NCI-H226 (cell line): ENCODE measurements at places on chromosomes 12 and 14.

DNA sequence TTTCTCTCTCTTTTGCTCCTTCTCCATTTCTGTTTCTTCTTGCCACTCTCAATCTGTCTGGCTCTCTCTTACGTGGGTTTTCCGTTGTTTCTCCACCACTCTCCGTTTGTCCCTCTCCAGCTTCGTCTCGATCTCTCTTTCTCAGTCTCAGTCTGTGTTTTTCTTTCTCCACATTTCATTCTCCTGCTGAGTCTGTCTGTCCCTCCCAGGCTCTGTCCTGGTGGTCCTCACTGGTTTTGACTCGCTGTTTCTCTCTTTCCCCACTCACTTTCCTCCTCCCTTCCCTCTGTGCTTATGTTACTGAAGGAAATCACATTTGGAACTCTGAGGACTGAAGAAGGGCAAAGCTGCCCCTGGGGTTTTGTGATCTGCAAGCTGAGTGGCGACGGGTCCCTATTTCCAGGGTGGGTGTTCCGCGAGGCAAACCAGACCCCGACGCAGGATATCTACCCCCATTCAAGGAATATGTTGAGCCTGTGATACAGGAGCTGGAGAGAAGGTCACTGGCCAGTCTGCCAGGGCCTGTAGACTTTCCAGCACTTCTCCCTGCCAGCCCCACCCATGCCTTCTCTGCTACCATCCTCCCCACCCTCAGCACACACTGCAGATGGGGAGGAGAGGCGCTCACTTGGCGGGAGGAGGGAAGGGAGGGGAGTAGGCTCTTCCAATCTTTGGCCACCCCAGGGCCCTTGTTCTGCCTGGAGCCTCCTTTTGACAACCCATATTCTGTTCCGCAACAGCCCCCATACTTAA, 102.7 kb upstream of the MAP1LC3B2 start:
- no peak for DNase-seq

GRCh38 chr12:92740411-92740810, 37.6 kb downstream of the PLEKHG7 start:
- no peak for DNase-seq

DNA sequence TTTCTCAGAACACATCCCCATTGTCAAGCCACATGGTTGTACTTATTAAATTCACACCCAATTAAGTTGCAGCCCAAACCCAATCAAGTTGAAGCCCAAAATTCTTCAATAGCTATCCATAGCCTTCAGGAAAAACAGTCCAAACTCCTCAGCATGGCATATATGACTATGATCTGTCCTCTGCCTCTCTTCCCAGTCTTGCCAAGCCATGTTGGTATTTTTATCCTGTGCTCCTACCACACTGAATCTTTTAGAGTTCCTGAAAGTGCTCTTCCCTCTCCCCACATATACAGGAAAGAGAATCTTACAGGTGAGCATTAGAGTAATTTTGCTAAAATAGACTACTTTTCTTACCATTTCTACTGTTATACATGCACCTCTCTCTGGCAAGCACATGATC, 834.9 kb downstream of the RPS29 start:
- DNase-seq: no peak

DNA sequence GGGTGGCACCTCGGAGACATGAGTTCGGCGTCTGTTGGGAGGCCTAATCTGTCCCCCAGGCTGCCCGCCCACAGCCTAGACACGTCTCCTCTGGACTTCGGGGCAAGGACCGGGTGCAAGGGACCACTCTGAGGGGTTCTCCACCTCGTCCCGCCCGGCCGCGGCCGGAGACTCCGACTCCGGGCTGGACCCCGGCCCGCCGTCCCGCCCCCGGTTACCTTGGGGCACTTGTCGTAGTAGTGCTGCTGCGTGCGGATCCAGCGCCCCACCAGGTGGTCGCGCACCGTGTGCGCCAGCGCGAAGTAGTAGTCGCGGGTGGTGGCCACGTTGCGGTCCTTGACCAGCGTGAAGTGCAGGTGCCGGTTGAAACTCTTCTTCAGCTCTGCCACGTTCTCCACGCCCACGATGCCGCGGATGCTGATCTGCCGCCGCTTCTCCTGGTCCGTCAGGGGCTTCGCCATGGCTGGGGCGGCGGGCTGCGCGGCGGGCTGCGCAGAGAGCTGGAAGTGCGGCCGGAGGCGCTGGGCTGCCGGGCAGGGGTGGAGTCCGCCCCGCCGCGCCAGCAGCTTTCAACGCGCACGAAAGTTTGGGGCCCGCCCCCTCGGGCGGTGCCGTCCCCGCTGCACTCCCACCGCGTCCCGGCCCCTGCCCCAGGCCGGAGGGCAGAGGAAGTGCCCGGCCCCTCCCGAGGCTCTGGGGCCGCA, at the start of gene PYGL:
PYGL (minus strand) TSS at position 541 of the 704 bp plus-strand sequence; CDS start at position 461, 80 bp downstream.
- peak; percentile 82 for DNase-seq

- DNase-seq: peak; percentile 55
These were observed 46.5 kb downstream of the ST8SIA1 start for GRCh38 chr12:22287776-22288621.

- DNase-seq: peak; percentile 60
These were observed 9.6 kb upstream of the NEMF start for GRCh38 chr14:49862089-49862673.

DNA sequence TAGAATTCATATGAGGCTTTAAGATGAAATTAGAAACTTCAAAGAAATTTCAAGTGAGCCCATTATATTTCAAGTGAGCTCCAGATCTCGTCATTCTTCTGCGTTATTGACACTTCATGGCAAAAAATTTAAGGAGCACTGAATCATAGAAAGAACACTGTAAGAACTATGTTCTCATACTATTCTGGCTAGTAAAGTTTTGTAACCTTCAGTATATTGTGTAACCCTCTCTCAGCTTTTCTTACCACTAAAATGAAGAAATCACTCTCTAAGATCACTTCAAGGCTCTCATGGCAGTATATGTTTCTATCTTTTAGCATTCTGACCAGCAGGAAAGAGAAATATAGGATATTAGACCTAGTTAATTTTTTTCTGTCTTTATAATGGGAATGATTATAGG, 6.3 kb downstream of the GPHN start:
- DNase-seq: no peak

DNA sequence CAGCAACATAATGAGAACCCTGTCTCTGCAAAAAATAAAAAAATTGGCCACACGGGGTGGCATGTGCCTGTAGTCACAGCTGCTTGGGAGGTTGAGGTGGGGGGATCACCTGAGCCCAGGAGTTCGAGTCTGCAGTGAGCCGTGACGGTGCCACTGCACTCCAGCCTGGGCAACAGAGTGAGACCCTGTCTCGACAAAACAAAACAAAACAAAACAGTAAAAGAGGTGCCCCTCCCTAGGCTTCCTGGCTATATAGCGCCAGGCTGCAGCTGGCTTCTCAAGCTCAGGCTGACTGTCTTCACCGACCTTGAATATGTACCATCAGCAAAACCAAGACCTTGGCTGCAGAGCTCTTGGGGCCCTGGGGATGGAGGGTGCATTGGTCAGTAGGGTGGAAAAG, 29.4 kb downstream of the TSPAN9 start:
- no peak for DNase-seq

- DNase-seq: no peak
These were observed 194.4 kb upstream of the PPFIA2 start for GRCh38 chr12:81953541-81953940.

DNA sequence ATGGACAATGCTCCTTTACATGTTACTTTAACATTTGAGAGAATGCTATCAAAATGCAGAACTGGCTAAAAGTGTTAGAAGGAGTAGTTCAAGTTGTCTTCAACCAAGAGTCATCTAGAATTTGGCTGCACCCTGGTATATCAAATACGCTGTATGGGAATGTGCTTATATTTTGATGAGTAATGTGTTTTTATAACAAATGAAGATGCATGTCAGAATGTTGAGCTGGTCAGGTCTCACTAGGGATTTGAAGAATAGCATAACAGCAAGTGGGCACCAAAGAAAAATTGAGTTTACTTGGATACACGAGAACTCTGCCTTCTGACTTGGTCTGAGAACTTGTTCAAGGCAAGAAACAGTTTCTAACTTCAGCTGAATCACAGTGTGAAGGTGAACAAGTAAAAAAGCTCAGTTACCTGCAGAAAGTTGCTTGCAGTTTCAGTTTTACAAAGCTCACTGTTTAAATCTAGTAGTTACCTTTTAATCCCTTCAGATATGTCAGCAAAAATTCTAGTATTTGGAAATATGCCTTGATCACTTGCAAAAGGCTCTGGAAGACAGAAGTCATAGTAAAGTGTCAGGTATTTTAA, 82.3 kb downstream of the PDE3A start:
- DNase-seq: no peak

DNA sequence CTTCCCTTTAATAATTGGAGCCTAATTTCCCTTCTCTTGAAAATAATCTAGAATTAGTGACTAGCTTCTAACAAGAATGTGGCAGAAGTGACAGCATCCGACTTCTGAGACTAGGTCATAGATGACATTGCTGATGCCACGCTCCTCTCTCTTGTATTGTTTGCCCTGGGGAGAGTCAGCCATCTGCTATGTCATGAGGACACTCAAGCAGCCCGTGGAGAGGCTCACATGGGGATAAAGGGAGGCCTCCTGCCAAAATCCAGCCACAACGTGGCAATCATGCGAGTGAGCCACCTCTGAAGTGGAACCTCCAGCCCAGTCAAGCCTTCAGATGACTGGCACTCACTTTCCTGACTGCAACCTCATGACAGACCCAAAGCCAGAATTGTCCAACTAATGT, 54.2 kb upstream of the LRRK2 start:
- no peak for DNase-seq

- DNase-seq: peak; percentile 53
These were observed 854.9 kb downstream of the RPS29 start for GRCh38 chr14:48731260-48731659.

DNA sequence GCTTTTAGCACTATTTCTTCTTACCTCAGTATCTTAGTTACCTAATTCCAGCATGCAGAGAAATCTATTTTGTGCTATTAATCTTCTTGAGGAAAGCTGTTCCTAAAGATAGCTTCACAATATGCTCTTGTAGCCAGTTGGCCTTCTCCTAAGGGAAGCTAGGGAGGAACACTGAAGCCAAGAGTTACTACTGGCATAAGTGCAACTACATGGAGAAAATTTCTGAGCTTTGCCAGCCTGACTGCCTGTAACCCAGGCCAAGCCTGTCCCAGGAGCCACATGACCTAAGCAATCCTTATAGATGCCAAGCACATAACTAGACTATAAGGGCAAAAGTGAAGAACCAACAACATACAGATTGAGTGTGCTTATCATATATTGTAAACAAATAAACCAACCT, 890.2 kb downstream of the FLRT2 start:
- no peak for DNase-seq

- DNase-seq: no peak
These were observed 7.4 kb downstream of the WNT1 start for GRCh38 chr12:48985475-48985897.

GRCh38 chr12:92248977-92249376, 103.3 kb upstream of the BTG1 start:
- DNase-seq: no peak

DNA sequence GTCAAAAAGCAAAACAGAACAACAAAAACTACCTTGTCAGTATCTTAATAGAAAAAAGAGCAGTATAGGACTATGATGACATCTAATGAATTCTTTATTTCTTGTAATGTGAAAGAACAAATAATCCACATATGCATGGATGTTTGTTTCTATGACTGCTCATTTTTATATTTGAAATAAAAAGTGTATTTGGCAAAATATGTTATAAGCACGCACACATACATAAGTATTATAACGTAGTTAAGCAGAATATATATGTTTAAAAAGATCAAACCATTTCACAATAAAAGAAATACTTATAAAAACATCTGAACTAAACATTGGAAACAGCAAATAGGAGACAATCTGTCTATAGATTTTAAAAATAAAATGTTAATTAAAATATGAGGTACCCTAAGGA, 74.8 kb downstream of the MIPOL1 start:
- DNase-seq: no peak

DNA sequence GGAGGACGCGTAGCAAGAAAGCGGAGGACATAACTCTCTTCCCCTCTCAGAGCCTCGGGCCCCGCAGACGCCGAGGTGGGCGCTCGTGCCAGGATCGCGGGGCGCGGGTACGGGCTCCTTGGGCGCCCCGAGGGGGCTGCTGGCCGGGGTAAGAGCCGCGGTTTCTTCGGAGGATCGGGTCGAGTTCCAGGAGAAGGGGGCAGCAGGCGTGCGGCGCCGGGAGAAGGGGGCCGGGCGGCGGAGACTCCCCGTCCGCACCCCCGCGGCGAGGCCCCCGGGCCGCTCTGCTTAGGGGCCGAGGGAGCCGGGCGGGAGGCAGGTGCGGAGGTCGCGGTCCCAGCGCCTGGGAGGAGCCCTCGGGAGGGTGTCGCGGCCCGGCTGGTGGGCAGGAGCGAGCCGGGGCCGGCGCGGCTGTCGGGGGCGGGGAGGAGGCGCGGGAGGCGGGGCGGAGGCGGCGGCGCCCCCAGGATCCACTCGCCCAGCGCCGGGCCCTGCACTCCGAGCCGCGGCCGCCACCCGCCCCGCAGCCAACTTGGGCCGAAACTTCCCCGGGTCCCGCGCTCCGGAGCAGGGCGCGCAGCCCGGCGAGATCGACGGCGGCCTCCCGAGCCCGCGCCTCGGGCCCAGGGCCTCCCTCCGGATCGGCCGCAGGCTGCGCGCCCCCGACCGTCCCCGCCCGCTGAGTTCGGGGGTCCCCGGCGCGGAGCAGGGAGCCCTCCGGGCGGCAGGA, 64.4 kb downstream of the FBXL14 start:
- no peak for DNase-seq

- no peak for DNase-seq
These were observed 278.0 kb downstream of the CEP128 start for GRCh38 chr14:80663541-80663940.

GRCh38 chr12:64526859-64527258, 74.9 kb downstream of the TBK1 start:
- DNase-seq: no peak

- DNase-seq: no peak
These were observed 46.7 kb upstream of the PNMA1 start for GRCh38 chr14:73760598-73761586.

DNA sequence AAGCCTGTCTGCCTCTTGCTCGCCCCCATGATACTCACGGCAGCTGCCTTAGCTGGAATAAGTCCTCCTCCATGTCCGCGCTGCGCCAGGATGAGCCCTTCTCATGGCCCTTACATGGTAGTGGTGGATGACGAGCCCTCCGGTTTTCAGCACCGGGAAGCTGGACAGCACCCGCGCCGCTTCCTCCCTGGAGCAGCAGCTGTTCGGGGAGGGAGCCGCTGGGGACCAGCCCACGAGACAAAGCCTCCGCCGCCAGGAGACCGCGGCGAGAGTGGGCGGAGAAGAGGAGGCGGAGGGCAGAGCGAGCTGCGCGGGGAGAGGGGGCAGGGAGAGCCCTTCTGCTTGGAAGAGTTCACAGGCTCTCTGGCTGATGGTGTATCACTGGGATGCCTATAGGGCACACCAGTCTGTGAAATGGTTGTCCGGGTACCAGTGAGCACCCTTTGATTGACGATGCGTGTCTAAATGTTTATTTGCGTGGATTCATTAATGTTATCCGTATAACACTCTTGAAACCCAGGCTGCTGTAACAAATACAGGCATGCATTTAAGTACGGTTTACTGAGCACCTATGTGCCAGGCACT, at the start of gene SVOP:
SVOP (minus strand) TSS at position 273 of the 585 bp plus-strand sequence; CDS start at position 73, 200 bp downstream.
- peak; percentile 82 for DNase-seq

DNA sequence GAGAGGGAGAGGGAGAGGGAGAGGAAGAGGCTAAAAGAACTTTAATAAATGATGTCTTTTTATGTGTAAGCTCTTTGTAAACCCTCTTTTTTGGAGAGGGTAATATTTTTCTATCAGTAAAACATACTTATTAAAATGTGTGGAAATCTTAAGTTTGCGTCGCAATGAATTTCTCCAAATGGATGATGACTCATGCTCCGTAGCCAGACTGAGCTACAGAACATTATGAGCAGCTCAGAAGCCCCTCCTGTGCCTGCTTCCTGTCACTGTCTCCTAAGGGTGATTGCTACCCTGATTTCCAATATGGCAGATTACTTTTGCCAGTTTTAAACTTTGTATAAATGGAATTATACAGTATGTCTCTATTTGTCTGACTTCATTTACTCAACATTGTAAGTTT, 13.0 kb upstream of the PYGL start:
- DNase-seq: no peak
